Stimulated activated naive CD4-positive, alpha-beta T cell (primary cell): ENCODE measurements at places on chromosomes 2 and 18.

- DNase-seq: peak; percentile 62
These were observed 37.2 kb downstream of the TSHZ1 start for GRCh38 chr18:75247611-75248421.

DNA sequence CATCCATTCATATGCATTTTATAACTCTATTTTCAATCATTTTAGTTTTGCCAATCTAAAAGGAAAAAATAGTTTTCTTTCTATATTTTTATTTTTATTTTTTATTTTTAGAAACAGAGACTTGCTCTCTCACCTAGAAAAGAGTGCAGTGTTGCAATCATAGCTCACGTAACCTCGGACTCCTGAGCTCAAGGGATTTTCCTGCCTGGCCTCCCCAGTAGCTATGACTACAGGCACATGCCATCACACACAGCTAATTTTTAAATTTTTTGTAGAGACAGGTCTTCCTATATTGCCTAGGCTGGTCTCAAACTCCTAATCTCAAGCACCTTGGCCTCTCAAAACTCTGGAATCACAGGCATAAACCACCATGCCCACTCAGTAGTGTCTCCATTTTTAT, 125.5 kb upstream of the XIRP2 start:
- no peak for DNase-seq

DNA sequence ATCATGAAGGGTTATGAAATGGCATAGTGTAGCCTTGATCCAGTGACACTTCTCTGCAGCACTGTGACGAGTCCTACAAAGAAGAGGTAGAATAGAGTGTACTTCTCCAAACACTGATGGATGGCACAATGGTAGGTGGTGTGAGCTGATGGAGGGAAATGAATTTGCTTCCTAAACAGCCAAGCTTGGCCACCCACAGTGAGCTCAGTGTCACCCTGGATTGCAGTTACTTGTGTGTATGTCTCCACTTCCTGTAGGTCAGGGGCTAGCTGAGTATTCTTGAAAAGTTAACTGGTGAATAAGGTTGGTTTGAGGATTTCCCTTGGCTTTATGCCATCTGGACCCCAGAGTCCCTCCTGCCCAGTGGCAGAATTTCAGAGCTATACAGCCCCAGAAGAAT, 75.9 kb downstream of the VSNL1 start:
- no peak for DNase-seq

- no peak for DNase-seq
These were observed 280.7 kb upstream of the HNRNPA3 start for GRCh38 chr2:176931588-176932563.

- no peak for DNase-seq
These were observed 629.9 kb downstream of the NRXN1 start for GRCh38 chr2:50401772-50402653.

- DNase-seq: no peak
These were observed 160.3 kb downstream of the CSRNP3 start for GRCh38 chr2:165629776-165630175.

DNA sequence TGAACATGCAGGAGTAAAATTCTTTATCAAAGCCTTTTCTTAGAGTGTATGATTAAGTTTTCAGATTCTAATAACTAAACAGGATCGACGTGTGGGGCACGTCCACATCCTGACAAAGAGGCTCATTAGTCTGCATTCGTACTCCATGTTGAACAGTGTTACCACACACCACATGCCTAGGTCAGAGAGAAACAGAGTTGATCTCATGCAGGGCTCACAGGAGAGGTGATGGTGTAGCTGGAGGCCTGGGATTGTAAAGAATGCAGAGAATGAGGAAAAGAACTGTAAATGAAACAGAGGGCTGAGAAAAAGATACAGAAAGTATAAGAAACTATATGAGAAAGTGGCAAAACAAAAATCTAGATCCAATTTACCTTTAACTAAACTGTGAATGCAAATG, 632.5 kb downstream of the BCL11A start:
- DNase-seq: no peak

GRCh38 chr2:216927163-216927562, 67.3 kb upstream of the TNP1 start:
- no peak for DNase-seq

- no peak for DNase-seq
These were observed 62.0 kb upstream of the CAB39 start for GRCh38 chr2:230650585-230651137.

DNA sequence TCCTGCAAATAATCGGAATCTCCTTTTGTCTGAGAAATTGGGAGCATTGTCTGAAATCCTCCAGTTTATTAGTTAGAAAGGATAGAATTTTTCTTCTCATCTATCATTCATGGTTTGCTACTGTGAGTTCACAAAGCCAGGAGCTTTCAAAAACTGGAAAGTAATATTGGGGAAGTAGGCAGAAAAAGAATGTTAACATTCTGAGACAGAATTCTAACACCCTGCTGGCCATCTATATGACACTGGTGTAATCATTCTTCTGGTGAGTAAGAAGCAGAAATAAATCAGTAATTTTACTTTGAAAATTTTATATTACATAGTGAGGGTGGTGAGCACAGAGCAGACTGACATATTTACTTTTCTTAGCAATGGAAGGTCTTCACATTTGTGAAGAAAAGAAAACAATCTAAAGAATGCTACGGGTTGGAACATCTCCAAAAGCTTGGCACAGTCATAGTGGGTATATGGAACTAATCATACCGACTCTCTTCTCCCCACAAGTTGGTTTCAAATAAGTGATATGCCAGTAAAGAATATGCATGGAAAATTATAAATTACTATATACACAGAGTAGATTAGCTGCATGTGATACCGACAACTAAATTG, 344.9 kb downstream of the LPIN1 start:
- no peak for DNase-seq

DNA sequence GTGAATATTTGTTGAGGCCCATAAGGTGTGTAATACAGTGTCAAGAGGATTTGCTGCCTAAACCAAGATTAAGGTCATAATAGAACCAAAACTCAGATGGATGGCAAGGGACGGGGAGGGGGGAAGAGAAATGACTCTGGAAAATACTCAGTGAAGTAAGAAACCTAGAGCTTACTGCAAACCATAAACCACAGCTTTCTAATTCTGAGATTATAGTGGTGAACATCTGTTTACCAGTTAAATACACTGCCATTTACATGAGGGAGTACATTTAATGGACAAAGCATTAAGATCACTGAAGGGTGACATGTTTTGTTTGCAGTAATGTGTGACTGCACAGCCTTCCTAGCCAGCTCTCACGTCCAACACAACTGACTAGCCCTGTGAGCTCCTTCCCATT, 19.8 kb downstream of the EVX2 start:
- DNase-seq: no peak

DNA sequence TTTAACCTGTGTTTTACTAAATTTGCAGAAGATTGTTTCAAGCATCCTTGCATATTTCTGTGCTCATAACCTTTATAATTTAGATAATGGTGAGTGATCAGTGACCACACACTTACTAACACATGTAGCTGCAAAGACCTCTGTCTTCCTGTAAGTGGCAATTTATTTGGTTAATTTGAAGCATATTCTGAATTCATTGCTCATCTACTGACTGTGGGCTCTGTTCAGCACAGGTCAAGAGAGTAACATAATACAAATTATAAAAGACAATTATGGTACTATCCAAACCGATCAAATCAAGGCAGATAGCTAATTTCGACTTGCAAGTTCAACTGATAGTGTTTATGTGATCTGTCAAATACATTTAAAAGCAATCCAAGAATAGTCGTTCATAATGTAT, 223.9 kb upstream of the FAM98A start:
- no peak for DNase-seq

DNA sequence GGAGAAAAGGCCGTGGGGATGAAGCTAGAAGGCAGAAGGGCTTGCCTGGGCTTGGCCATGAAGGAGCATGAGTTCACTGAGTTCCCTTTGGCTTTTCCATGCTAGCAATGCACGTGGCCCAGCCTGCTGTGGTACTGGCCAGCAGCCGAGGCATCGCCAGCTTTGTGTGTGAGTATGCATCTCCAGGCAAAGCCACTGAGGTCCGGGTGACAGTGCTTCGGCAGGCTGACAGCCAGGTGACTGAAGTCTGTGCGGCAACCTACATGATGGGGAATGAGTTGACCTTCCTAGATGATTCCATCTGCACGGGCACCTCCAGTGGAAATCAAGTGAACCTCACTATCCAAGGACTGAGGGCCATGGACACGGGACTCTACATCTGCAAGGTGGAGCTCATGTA, 2.9 kb downstream of the CTLA4 start:
- no peak for DNase-seq

DNA sequence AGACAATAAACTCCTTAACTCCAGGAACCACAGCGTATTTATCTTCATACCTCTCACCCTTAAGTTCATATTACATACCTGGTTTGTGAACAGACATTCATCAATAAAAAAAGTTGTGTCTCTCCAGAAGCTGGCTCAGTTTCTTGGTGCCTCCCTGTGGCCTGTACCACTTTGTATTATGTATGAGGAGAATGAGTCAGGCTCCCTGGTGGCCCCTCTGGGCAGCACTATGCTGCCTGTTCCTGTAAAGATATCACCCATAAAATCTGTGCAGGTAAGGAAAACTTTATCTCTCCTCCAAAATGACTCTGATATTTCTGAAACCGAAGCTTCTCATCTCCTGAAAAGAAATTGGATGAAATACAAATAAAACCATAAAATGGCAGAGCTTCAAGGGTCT, 198.4 kb upstream of the NT5C1B start:
- DNase-seq: no peak

DNA sequence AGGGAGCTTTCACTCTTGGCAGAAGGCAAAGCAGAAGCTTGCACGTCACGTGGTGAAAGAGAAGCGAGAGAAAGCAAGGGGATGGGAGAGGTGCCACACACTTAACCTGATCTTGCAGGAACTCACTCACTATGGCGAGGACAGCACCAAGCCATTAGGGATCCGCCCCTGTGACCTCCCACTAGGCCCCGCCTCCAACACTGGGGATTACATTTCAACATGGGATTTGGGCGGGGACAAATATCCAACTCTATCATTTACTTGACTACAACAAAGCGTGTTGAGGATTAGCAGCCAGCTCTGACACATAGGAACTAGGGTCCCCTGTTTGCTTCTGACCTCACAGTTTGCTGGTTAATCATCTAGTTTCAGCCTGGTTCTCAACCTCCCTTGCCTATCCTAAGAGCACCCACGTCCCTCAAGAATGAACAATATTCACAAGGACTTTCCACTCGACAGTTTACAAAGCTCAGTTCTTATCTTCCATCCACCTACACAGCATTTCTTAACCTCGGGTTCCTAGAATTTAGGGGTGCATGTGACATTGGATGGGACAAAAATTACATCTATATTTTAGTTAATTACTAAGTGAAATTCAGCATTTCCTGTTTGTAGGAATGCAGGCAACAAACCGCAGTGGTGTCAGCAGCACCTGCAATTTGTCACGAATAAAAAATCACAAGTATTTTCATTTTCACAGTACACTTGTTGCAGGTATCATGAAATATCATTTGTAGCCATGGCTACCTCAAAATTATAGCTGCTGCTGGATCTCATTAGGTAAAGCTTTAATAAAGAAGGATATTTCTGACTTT, 36.0 kb downstream of the LBH start:
- no peak for DNase-seq

GRCh38 chr2:134235510-134236144, 18.2 kb upstream of the MGAT5 start:
- no peak for DNase-seq

DNA sequence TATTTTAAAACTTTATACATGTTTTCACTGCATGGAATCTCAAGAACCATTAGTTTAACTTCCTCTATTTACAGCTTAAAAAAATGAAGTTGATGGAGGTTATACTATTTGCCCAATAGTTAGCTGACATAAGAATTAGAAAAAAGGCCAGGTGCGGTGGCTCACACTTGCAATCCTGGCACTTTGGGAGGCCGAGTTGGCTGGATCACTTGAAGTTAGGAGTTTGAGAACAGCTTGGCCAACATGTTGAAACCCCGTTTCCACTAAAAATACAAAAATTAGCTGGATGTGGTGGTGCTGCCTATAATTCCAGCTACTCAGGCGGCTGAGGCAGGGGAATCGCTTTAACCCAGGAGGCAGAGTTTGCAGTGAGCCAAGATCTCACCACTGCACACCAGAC, 125.1 kb upstream of the CDH19 start:
- no peak for DNase-seq

DNA sequence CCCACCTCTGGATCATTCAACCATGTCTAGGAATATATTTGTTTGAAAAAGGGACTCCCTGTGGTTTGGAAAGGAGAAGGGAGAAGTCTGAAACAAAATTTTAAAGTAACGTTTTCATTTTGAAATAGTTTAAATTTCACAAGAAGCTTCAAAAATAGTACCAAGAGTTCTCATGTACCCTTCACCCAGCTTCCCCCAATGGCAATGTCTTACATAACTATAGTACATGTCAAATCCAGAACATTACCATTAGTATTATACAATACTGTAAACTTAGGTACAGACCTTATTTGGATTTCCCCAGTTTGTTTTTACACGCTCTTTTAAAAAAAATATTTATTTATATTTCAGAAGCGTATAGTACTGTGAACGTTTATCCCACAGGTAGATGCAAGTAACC, 4.0 kb upstream of the LYG2 start:
- no peak for DNase-seq

- DNase-seq: no peak
These were observed 145.4 kb downstream of the ALK start for GRCh38 chr2:29775937-29776336.

DNA sequence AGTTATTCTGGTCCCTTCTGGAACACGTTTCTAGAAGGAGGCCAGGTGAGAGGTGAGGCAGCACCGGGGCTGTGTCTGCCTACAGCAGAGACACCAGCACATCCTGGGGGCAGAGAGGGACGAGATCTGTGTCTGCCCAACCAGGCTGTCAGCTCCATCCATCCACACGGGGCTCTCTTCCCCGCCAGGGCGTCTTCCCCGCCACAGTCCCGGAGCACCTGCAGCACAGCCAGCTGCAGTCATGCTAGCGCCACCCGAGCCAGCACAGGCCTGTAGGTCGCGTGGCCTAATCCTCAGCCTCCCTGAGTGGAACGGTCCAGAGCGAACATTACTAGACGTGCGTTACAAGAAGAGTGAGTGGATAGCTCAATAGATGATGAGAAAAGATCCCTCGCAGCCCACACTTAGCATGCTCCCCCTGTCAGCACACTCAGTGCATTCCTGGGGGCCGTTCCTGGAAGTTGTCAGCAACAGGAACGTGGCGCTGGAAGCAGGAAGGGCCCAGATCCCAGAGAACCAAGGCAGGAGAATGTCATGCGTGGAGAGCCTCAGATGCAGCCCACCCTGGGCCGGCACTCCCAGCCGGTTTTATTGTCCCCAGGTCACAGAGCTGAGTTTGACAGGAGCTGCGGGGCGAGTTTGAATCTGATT, 179.0 kb downstream of the TWIST2 start:
- DNase-seq: no peak
